ENCODE measurements at places on chromosomes 3 and 15.

DNA sequence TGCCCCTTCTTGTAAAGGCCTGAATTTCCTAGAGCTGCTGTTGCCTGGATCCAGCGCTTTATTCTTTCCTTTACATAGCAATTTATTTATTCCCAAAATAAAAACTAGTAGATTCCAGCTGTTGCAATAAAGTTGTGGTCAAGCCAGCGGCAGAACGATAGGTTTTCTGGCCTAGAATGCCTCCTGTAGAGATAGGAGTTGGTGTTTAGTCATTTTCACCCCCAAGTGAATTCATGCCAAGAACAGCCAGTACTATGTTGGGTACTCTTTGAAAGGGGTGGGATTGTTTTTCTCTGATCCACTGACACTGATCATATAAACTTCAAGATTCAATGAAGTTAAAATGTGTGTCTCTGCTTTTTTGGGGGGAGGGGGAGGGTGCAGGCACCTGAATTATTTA is 69.7 kb downstream of the KLHL25 start:
- DNase-seq = no peak

GRCh38 chr3:132681421-132681820 is 21.3 kb downstream of the UBA5 start:
- no peak for DNase-seq

- no peak for DNase-seq
Measured at GRCh38 chr3:70531063-70531657, 218.7 kb upstream of the MDFIC2 start.

- DNase-seq = no peak
Measured at GRCh38 chr3:44326019-44326418, 12.5 kb upstream of the TCAIM start.

GRCh38 chr3:99997293-99997692 is 117.0 kb downstream of the FILIP1L start:
- no peak for DNase-seq

DNA sequence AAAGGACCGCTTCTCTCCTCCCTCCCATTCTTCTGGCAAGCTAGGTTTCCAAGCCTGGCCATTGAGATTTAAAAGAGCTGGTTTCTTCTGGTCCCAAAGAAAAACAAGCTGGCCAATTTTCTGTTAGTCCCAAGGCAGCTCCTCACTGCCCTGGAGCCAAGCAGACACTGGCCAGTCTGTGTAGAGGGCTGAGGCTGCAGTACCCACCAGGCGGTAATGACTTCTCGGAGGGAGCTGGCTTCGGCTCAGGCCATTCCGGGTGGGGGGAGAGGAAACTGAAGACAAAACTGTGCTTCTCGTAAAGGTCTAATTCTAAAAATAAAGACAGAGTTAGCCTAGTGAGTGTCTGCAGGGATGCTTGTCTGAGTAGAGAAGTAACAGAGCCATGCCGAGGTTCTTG is 78.5 kb upstream of the SMAD3 start:
- DNase-seq = no peak

GRCh38 chr3:64291956-64292355 is 66.7 kb upstream of the PRICKLE2 start:
- DNase-seq = no peak

GRCh38 chr15:70753101-70753829 is 10.1 kb downstream of the UACA start:
- DNase-seq = no peak

DNA sequence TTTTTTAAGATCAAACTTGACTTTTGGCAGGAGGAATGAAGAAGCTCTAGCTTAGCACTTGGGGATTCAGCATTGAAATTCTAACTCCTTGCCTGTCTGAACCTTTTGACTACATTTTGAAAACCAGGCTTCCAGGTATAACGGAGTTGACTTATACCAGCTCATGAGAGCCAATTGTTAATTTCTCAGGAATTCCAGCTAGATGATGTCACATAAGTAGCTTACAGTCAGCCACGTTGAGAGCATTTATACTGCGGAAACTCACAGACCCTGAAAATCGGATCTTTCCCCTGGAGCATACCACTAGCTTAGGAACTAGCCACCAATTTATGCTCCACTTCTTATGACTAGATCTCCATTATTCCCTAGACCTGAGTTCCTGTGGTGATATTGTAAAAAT is 321.4 kb upstream of the DPH6 start:
- DNase-seq = no peak

DNA sequence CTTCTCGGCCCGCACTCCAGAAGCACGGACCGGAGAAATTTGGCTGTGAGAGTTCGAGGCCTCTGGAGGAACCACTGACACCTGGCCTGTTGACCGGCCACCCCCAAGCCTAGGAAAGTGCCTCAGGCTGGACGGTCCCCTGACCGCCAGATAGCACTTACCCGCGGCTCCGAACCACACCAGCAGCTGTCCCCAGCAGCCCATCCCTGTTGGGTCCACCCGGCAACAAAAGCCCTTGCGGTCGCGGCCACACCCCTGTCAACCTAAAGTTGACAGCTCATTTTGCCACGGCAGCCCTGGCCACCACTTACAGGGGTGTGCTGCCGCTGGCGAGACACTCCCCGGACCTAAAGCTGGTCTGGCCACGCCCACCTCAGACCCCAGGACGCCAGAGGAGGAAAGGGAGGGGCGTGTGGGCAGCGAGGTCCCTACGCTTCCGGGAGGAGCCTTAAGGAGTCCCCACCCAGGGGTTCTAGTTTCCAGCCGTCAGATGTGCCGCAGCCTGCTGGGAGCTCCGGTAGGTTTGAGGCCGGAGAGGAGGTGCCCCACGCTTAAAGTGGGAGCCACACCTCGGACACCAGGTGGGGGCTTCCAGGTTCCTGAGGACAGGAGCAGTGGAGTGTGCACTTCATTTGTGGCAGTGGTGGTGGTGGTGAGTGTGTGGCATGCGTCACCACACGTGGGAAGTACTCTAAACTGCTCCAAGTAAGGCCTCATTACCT is at the start of gene LTK:
Gene LTK (minus strand): TSS at position 322 of the 722 bp plus-strand sequence. CDS start 118 bp downstream, at position 204.
- DNase-seq = no peak

GRCh38 chr3:49013738-49014660 is 4.4 kb downstream of the DALRD3 start:
- no peak for DNase-seq

DNA sequence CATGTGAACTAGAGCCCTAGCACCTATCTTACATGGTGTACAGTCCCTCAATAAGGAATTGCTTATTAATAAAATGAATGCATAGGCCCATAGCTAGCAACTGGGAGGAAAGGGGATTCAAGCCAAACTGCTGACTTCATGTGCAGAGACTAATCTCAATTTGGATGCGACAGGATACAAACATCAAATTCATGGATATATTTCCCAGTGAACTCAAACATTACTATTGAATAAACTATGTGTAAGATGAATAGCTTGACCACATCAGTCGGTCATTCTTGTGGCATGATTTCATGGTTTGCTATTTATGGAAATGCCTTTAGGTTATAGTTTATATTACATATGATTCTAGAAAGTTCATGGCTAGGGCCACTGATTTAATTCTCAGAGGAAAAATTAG is 268.6 kb upstream of the SLITRK3 start:
- no peak for DNase-seq

DNA sequence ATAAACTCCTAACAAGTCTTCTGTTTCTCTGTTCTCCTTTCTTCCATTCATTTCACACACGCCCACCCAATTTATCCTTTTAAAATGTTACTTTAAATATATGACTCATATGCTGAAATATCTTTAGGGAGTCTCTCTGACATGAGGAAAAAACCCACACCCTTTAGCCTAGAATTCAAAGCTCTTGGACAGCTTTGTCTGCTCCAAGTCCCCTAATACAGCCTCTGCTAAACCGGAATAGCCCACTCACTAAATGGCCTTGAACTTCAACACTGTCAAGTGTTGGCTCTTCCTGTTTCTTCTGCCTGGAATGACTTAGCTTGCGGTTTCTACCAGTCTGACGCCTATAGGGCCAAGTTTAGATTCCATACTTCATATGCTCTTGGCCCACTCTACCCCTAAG is 3.3 kb upstream of the CD96 start:
- DNase-seq = no peak

- no peak for DNase-seq
Measured at GRCh38 chr3:66473692-66474091, 27.1 kb downstream of the LRIG1 start.

DNA sequence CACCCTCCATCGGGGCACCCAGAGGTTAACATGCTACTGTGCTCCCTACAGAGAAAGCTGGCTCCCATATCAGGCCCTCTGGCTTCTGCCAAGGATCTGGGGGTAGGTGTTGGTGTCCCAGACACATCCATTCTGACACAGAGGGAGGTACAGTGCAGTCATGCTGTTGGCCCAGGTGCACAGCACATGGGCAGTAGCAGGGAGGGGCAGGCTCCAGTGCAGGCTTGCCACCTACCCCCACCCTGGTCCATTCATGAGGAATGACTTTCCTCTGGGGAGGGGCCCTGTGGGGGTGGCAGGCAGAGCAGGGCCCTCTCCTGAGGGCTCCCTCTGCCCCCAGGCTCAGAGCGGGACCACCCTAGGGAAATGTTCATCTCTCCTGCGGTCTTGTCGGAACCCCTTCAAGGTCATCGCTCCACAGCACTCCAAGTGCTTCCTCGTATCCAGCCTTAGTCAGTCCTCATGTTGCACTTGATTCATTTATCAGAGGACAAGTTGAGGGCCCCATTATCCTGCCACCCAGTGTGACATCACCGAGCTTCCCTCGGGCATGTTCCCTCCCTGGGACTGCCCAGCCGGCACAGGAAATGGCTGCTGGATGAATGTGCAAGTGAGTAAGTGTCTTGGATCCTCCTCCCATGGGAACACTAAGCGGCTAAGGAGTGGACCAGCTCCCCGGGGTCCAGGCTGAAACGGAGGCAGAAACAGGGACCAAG is 10.0 kb downstream of the DUSP7 start:
- DNase-seq = no peak

GRCh38 chr3:187968883-187969580 is 184.9 kb upstream of the LPP start:
- DNase-seq = no peak

GRCh38 chr3:182118066-182118465 is 406.3 kb downstream of the SOX2 start:
- DNase-seq = no peak

DNA sequence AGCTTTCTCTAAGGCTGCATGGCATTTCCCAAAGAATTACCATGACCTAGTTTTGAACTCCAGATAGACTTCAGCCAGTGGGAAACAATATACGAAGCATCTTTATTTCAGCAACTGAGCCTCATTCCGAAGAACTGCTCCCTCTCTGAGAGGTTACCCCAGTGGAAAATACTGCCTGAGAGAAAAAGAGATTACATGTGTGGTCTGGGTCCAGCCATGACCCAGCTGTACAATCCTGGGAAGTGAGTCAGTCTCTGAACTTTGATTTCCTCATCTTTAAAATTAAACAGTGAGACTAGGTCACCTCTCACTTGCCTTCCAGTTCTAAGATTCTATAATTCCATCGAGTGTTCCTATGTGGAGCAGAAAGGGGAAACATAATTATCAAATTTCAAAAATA is 42.4 kb downstream of the TNIK start:
- DNase-seq = no peak

DNA sequence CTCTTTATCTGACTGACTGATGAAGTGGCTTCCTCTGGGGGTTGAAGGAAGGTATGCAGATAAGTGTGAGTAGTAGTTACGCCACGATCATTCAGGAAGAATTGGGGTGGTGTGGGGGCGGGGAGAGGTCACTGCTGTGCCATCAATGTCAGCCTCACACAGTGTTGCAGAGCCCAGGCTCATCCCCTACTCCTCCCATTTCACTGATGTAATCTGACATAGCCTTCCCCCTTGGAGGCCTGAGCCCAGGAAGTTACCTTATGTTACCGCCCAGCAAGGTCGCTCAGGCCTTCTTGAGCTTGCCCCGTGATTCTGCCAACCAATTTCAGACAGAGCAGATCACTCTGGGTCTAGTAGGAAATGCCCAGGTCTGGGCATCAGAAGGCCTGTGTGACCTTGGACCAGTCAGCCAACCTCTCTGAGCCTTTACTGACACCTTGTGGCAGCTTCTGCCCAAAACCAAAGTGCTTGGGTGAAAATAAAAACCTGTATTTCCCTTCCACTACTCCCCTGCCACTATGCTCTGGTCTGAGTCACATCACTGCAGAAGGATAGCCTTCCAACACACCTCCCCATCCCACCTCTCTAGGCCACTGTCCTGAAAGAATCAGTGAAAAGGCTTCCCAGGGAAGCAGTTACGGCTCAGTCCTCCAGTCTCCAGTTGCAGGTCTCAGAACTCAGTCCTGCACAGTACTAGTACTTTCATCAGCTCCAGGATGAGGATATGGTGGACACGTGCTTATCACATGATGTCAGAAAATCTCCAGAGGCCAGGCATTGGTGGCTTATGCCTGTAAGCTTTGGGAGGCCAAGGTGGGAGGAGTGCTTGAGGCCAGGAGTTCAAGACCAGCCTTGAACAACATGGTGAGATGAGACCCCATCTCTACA is 28.1 kb upstream of the INSYN1 start:
- no peak for DNase-seq

DNA sequence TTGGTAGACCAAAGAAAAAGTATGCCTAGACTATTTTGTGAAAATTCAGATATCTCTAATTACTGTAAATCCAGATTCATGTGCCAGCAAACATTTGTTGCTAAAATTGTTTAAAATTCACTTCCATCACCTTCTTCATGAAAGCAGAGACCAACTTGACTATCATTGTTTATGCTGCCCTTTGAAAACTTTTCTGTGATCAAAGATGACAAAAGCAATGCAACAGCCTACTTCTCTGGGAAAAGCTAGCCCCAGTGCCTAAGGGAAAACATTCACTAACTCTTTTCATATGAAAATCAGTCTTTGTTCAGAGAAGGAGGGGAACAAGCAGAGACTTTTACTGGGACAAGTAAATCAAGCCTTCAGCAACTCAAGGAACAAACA is 178.0 kb upstream of the P2RY1 start:
- DNase-seq = no peak

DNA sequence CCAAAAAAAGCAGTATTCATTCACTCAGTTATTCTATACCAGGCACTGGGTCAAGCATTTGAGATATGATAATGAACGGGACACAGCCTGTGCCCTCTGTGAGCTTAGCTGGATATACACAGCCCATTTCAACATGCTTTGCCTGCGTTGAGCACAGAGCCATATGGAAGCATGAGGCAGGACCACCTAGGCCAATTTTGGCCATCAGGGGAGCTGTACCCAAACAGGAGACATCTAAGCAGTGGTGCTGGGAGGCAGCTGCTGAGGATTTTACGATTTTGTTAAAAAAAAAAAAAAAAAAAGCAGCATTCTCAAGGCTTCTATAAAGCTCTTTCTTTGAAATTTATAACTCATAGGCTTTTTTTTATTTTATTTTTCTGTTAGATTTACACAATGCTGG is 87.2 kb upstream of the SLC2A2 start:
- DNase-seq = no peak

- DNase-seq = no peak
Measured at GRCh38 chr3:43327582-43327979, 41.2 kb downstream of the SNRK start.

DNA sequence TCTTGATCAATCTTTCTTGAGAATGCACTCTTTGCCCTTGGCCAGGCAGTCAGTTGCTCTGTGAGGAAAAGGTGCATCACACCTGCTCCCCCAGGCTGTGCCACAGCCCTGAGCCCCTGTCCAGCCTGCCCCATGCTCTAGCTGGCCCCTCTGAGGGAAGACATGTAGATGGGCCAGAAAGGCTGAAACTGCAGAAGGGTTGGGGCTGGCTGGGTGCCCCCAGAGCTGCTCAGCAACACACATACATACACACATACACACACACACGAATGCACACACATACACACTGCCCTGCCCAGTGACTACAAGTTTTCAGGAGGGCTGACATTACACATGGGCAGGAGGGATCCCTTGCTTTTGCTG is 16.4 kb downstream of the TBC1D21 start:
- DNase-seq = no peak

GRCh38 chr3:42830437-42831320 is 21.4 kb downstream of the ACKR2 start:
- no peak for DNase-seq

- no peak for DNase-seq
Measured at GRCh38 chr3:22887664-22888291, 315.3 kb upstream of the UBE2E2 start.
